NCI-H1694 treated with DMSO at 0.1 percent for 48 hours (cell line): ENCODE measurements at places on chromosomes 2 and 18.
A peak's percentile ranks its signal among the peaks of the same experiment; 100 is the strongest.

GRCh38 chr2:43648994-43649701 is 12.1 kb downstream of the PLEKHH2 start:
- no peak for DNase-seq

- DNase-seq = no peak
Measured at GRCh38 chr2:190811811-190812210, 68.8 kb upstream of the GLS start.

DNA sequence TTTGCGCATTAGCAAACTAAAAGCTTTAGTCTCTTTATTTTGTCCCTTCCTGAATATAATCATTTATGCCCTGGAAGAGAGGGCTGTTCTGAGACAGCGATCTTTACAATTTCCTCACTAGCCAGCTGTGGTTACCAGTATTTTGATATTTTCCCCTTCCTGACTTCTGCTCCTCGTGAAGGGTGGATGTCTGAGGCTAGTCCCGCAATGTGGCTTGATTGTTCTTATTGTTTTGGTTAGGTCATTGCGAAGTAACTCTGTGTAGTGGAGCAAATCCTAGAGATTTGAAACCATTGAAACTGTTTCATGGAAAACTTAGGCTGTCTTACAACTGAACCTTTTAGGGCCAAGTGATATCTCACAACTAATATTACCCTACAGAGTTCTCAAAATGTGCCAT is 2.4 kb downstream of the MRPL33 start:
- DNase-seq = no peak

DNA sequence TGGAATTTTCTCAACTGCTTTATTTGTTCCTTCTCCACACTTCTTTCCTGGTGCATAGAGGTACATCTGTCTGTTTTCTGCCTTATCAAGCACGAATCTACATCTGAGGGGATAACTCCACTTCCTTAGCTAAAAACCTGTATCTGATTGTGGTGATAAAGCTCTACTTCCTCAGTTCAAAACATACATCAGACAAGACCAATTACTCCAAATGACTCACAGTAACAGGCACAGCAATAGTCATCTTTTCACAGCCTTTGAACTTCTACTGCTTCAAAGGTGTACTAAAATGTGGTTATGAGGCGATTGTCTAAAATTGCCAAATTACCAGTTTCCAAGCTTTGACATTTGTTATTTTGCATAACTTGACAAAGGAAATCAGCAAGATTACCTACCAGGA is 803.6 kb upstream of the ZEB2 start:
- no peak for DNase-seq

- DNase-seq = no peak
Measured at GRCh38 chr2:143729296-143729814, 600.1 kb downstream of the ARHGAP15 start.

DNA sequence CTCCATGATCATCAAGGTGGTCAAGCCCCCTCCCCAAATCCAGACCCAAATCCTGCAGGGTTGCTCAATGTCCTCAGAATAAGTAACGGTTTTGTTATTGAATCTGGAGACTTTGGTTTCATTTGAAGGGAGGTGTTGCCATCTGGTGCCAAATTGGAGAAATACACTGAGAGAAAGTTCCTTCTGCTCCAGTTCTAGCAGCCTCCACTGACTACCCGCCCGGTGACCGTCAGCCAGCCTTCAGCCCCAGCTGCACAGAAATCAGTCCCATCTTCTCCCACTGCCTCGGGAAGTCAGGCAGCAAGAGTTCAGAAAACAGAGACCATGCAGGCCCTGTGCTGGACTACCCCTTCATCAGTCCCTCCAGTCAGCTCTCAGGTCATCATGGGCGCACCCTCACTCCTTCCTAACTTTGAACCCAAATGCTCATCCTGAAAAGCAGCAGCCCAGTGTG is 38.7 kb downstream of the PKDCC start:
- DNase-seq = peak; percentile 60

DNA sequence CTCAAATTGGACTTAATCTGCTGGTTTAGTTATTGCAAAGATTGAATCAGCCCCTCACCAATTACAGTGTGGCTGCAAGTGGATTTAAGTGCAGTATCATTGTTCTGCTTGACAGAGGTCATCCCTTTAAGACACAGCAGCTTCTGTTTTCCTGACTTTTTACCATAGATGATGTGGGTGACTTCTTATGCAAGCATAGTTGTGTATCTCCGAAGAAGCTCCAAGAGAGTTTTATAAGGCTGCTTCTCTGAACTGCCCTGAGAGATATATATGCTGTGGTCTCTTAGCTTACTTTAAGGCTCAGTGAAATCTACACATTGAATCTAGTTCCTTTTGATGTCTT is 3.5 kb downstream of the TRIB2 start:
- no peak for DNase-seq

DNA sequence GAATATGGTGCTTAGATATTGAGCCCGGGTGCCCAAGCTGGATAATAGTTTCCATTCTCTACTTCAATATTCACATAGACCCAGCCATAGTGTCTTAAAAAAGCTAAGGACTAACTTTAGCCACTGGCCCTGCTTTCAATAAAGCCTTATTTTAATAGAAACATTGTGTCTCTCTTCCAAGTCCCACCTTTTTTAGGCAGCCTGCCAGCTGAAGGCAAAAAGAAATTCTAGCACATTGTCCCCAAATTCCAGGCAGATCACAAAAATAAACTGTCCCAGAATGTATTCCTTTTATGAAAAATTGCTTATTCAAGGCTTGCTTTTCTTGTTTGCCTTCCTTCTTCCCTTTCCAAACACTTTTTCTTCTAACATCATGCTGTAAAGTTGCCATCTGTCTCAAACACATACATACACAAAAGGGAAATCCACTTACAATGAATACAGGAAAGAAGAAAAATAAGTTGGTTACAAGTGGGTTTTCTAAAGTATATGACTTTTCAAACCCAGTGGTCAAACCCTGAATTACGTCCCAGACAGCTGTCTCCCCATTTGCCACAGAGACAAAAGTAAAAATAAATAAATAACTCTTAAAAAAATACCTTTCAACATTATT is 778.5 kb downstream of the BCL11A start:
- no peak for DNase-seq

- DNase-seq = no peak
Measured at GRCh38 chr18:27995770-27996502, 181.0 kb downstream of the CDH2 start.

GRCh38 chr2:20141806-20142205 is 83.1 kb downstream of the SDC1 start:
- no peak for DNase-seq

GRCh38 chr2:48315896-48316194 is 214.1 kb upstream of the STON1 start:
- peak; percentile 32 for DNase-seq

GRCh38 chr2:211429256-211429920 is 873.0 kb downstream of the CPS1 start:
- DNase-seq = no peak

DNA sequence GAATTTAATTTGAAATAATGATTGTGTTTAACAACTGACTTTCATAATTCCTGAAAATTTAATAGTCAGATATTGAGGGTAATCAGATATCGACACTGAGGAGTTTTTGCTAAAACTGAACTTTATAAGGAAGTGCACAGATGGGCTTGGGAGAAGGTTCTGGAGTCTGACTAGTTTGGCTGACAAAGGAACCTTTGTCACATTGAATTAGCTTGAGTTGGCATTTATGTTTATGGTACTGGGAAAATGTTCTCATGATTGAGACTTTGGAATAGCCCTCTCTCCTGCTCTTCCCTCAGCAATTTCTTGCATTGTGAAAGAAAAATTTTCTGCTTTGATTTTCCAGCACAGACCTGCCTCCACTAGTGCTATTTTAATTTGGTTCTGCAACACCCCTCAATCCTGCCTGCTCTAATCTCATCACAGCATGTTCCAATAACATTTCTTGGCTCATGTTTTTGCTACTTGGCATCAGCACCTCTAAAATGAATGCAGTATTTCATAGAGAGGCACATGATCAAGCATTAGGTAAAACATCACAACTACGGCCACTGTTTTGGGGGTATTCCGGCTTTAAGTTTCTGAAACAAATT is 133.9 kb upstream of the FSHR start:
- DNase-seq = no peak

GRCh38 chr2:161147856-161148255 is 12.4 kb upstream of the TANK start:
- DNase-seq = no peak

DNA sequence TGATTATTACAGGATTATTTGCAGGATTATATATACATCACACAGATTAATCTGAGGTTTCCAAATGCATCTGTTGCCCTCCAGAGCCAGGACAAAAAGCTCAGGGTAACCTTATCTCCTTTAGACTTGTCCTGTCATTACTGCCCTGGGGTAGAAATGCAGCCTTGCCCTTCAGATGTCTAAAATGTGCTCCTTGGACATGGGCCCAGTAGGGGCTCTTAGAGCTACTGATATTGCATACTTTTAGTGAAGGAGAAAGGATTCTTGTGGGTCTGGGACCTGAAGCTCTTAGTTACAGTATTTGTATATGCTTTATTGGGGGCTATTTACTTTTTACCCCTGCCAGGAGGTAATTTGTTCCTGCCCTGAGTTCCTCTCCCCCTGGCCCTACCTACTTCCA is 56.1 kb downstream of the PRKRA start:
- DNase-seq = no peak

DNA sequence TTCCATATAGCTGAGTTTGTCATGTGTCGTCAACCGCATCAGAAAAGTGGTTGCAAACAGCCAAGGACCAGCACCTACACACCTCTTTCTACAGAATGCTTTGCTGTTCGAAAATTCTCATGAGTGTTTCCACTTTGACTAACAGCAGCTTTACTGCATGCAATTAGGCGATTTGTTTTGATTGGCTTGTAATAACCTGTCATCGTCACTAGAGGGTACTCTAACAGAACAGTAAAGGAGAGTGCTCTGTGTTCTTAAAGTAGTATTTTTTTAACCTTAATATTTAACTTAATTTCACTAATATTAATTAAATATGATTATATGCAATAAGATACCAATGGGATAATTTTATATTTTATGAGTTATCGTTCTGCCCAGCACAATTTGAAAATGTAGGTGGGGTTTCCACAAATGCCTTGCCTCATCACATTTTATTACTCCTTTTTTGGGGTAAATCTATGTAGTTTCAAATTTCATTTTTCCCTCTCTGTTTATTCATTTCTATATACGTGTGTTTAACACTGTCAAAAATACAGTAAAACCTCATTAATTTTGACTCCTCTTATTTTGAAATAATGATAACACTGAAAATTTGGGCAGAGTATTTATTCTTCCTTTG is 502.2 kb downstream of the NRXN1 start:
- peak; percentile 82 for DNase-seq

DNA sequence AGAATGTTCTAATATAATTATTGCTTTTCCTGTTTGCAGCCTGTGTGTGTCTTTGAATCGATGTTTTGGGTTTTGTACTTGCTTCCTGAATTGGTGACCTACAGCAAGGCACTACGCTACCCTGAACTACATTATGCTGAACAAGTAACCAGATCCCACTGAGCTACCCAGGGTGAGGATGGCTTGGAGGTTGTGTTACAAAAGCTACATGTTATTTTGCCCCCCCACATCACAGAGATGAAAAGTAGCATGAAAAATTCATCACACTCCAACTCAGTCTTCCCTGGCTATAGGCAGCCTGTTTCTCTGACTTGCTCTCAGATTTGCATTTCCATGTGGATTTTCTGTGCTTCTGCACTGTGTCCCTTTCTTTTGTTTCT is 162.1 kb downstream of the LDLRAD4 start:
- DNase-seq = no peak

GRCh38 chr18:26255695-26256622 is 29.7 kb downstream of the TAF4B start:
- no peak for DNase-seq

- peak; percentile 50 for DNase-seq
Measured at GRCh38 chr2:65146078-65146477, 16.2 kb upstream of the RAB1A start.

DNA sequence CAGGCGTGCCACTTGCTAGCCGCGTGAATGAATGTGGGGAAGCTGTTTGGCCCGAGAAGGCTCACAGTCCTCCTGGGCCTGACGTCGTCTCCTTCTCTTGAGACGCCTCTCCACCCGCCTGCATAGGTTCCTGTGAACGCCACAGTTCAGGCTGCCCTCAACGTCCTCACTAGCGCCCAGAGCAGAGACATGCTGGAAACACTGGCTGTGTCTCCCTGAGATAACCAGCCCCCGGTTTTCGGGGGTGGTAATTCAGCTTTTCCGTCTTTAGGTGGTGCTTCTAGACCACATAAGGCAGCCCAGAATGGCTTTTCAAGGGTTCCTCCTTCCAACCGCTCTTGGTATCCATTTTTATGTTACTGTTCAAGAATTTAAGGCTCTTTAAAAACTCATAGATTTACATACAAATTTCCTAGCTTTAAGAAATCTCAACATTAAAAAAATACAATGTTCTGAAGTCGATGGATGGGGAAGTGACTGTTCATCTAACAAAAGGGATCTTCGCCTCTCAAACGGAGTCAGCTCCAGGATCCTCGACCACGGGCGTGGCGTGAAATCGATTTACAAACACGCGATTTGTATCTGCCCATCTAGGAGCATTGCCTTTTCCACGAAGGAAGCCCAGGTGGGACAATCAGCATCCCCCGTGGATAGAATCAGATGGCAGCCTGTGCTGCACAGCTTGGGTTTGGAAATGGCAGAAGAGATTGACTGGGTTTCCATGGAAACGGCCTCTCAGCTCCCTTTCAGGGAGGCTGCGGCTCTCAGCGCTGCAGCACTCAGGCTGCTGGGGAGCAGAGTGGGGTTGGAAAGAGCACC is 110.6 kb upstream of the PXDN start:
- DNase-seq = peak; percentile 85

GRCh38 chr2:135903650-135904049 is 27.4 kb upstream of the MCM6 start:
- no peak for DNase-seq

- no peak for DNase-seq
Measured at GRCh38 chr2:211631503-211631902, 907.1 kb downstream of the ERBB4 start.

DNA sequence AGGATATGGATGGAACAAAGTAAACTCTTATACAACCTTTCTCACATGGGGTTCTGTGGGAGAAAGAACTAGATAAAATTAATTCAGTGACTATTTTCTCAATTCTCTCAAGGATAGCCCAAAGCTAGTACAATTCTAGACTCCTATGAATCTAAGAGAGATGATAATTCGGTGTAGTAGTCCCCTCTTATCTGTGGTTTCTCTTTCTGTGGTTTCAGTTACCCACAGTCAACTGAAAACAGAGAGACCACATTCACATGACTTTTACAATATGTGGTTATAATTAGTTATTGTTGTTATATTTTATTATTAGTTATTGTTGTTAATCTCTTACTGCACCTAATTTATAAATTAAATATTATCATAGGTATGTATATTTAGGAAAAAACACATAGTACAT is 53.5 kb upstream of the C2orf15 start:
- DNase-seq = no peak
